Activated CD4-positive, CD25-positive, alpha-beta regulatory T cell (primary cell): ENCODE measurements at places on chromosomes 3 and 15.

DNA sequence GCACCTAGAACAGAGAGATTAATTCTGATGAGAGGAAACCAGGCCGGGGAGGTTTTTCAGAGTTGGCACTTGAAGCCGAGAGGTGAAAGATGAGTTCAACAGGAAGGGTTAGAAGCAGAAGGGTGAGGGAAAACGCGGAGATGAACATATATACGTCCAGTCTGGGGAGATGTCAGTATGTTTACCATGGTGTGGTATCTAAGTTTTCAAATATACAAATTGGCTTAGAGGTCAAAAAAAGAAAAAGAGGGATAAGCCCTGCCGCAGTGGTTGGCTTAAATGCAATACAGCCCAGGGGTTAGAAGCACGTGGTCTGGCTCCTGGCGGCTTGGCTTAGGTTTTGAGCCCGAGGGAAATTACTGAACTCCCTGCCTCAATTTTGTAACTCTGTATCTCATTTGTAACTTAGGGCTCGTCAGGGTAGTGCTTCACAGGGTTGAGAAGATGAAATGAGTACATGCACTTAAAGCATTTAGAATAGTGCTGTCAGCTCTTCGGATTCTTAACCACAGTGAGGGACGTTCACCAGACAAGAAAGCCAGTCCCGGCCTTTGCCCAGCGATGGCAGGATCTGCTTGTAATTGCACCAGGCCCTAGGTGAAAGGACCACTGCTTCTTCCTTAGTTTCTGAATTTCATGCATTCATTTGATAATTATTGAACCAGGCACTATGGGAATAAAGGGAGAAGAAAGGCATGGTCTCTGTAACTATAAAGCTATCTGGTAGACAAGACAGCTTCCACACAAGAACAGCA, 6.4 kb downstream of the HES1 start:
- DNase-seq = no peak

DNA sequence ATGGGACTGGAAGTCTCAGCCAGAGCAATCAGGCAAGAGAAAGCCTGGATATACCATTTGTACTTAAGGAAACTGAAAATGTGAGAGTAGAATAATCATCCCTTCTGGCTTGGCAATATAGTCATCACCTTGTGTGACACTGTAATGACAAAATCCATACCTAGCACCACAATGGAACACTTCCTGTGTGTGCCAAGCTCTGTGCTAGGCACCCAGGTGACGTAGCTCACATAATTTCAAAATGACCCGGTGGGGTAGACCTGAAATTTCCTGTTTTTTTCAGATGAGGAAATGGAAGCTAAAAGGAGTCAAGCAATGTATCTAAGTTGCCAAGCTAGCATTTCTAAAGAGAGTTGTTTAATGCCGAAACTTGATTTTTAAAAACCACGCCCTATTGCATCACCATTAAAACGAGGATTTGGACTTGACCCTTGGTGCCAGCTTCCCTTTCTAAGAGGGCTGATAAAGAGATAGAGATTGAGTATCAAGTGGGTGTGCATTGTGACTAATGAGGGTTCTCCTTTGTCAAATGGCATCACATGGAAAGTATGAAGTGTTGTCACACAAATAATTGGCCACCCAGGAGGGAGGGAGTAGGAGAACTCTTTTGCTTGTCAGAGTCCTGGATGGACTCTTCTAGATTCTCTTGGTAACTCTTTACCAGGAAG, 141.3 kb upstream of the PDZRN3 start:
- no peak for DNase-seq

GRCh38 chr3:115562636-115563267, 60.6 kb upstream of the GAP43 start:
- no peak for DNase-seq

- DNase-seq = no peak
Observed at GRCh38 chr3:141012571-141012970, 38.6 kb upstream of the SPSB4 start.
